HepG2 (cell line): ENCODE measurements at places on chromosomes 13 and 19. TPM values are rescaled to one million over a fixed set of nuclear protein-coding genes. Genes with fewer than 3 reads are reported as not detected.

DKKL1 gene
- total RNA-seq, result 0.31 TPM in 1 of 2 replicates, not detected in the other

OR7D2 gene
- not detected in 2 replicates for total RNA-seq

CCDC70 gene
- 0.13 TPM in 1 of 2 replicates, not detected in the other for total RNA-seq

KLF1 gene
- total RNA-seq, result not detected in 2 replicates

GRCh38 chr13:113898391-113898790, 34.5 kb upstream of the GAS6 start:
- H3K27me3 ChIP-seq, result peaks cover 2% of the 10 kb centered on the region; the same call in 1 of the 2 replicates
- H3K27ac ChIP-seq, result no peak overlapping the region
- no peak for DNase-seq
- H3K4me1 ChIP-seq, result no peaks in the 10 kb centered on the region
- no peaks in the 10 kb centered on the region for H3K36me3 ChIP-seq
- no peak overlapping the region for H3K4me3 ChIP-seq

DNA sequence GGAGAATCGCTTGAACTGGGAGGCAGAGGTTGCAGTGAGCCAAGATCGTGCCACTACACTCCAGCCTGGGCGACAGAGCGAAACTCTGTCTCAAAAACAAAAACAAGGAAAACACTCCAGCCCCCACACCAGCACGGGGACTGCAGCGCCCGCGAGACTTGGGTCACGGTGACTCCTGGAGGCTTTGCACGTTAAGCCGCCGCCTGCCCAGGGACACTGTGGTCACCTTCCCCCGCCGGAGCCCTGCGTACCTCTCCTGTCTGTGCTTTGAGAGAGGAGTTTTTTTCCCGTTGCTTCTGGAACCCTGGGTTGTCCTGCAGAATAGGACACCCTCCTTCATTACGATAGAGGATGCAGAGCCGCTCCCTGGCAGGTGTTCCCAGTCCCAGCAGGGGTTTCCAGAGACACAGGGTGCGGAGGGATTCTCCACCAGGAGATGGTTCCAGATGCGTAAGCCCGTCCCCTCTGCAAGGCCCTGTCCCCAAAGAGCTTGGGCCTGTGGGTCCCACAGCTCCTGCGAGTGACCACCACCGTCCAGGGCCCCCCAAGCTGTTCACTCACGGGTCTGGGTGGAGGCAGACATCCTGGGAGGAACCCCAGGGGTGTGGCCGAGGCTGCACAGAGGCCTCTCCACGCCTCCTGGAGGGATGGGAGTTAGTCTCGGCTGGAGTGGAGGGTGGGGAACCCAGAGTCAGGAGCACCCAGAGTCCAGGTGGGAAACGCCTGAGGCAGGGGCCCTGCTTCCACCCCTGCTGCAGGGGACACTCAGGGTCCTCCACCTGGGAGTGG, 42.8 kb upstream of the NDUFS7 start:
- no peaks in the 10 kb centered on the region for H3K36me3 ChIP-seq
- H3K4me1 ChIP-seq, result no peaks in the 10 kb centered on the region
- DNase-seq, result no peak
- no peak overlapping the region for H3K27ac ChIP-seq

DNA sequence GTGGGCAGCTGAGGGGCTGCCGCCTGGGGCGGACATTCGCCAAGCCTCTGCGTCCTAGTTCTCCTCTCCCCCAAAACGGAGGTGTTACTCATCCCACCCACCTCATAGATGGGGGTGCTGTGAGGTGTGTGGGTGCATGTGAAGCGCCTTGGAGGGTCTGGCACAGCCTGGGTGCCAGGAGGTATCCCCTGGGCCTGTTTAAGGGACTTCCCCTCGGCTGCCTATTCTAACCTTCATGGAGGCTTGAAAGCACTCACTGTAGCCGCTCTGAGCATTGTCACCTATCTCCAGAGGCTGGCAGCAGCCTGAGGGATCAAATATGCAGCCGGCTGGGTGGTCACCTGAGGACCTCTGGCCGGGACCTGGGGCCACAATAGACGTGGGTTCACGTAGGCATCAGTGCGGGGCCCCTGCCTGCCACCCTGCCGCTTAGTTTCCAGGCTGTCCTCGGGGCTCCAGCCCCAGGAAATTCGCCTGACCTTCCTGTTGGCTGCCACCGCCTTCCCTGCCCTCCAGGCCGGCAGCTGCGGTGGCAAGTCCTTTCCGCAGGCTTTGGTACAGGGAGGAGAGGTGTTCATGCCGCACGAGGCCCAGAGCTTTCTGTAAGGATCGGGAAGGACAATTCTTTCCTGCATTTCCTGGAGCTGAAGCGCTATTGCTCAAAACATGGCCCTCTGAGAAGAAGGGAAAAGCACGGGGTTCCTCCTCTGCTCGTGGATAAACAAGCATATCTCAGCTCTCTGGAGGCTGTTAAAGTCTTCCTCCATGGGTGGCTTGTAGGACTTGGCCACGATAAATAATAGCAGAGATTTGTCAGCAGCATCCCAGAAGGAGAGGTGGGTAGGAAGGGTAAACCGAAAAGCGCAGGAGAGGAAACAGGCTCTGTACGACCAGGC, 4.6 kb downstream of the COL4A2 start:
- peaks cover 6% of the 10 kb centered on the region for H3K27me3 ChIP-seq
- H3K27ac ChIP-seq, result no peak overlapping the region
- H3K36me3 ChIP-seq, result no peaks in the 10 kb centered on the region
- no peak overlapping the region for H3K4me3 ChIP-seq
- no peak for DNase-seq

GRCh38 chr19:7641290-7642276, 4.7 kb downstream of the STXBP2 start:
- H3K27me3 ChIP-seq, result no peaks in the 10 kb centered on the region; the same call in 2 of the 3 replicates
- H3K36me3 ChIP-seq, result no peaks in the 10 kb centered on the region; the same call in 2 of the 3 replicates
- peaks cover 10% of the 10 kb centered on the region for H3K4me1 ChIP-seq
- no peak overlapping the region for H3K27ac ChIP-seq

DNA sequence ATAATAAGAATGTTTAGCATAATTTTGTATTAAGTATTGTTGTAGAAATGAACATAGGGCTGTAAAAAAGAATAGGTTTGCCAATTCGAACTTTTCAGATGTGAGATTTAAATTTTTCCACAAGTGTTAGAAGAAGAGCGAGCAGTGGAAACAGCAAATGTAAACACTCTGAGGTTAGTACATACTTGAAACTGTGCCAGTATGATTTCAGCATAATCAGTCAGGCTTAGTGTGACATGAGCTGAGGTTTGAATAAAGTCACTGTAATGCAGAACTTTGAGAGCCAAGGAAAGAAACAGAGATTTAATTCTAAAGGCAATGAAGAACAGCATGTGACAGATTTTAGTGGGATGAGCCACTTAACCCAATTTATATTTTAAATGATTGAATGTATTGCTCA, 2166.4 kb downstream of the PCDH9 start:
- no peaks in the 10 kb centered on the region for H3K27me3 ChIP-seq
- H3K27ac ChIP-seq, result no peak overlapping the region
- no peak for DNase-seq
- H3K4me1 ChIP-seq, result no peaks in the 10 kb centered on the region
- no peak overlapping the region for H3K4me3 ChIP-seq
- no peaks in the 10 kb centered on the region for H3K36me3 ChIP-seq

DNA sequence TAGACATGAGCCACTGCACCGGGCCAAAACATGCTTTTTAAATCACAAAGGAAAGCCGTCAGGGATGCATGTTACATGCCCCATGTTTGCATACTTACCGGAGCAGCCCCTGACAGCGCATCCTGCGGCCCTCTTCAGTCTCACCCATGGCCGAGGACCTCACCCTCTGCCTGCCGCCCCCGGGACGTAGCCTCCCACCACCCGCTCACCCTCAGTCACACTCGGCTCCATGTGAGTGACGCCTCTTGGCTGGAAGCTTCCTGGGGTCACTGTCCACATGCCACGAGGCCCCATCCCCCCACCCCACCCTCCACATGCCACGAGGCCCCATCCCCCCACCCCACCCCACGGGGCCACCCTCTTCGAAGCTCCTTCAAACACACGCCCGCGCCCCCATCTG, 46.1 kb upstream of the SPACA7 start:
- no peaks in the 10 kb centered on the region for H3K4me1 ChIP-seq
- DNase-seq, result no peak
- H3K27me3 ChIP-seq, result peaks cover 66% of the 10 kb centered on the region; the same call in 2 of the 3 replicates
- H3K36me3 ChIP-seq, result no peaks in the 10 kb centered on the region

DNA sequence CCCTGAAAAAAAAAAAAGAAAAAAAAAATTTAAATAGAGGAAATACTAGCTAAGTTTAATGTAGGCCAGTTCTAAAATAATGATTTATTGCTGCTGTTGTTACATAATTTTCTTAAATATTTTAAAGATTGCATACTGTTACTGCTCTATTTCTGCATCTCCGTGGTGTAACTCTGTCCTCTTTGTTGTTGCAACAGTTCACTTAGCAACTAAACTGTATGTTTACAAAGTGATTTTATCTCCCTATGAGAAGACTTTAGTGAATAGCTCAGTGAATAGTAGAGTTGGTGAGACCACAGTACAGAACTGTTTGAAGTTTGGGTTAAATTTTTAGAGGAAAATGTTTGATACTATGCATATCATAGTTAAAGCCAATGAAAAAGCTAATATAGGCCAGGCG, 19.4 kb downstream of the BRCA2 start:
- DNase-seq, result peak; percentile 7
- H3K27me3 ChIP-seq, result no peaks in the 10 kb centered on the region
- no peak overlapping the region for H3K4me3 ChIP-seq
- H3K27ac ChIP-seq, result peak overlapping the region; percentile 17
- 0 out of 2 replicates have a peak, but pooled peaks cover 5% of the 10 kb centered on the region for H3K4me1 ChIP-seq
- H3K36me3 ChIP-seq, result peaks cover 6% of the 10 kb centered on the region

GRCh38 chr13:41461527-41462139, 4.3 kb downstream of the RGCC start:
- H3K4me3 ChIP-seq, result no peak overlapping the region
- no peaks in the 10 kb centered on the region for H3K36me3 ChIP-seq
- no peak for DNase-seq
- H3K4me1 ChIP-seq, result peaks cover 6% of the 10 kb centered on the region
- no peak overlapping the region for H3K27ac ChIP-seq

GRCh38 chr13:106534639-106535551, 567 bp downstream of the EFNB2 start:
- H3K4me3 ChIP-seq, result peak overlapping the region; percentile 40
- H3K27me3 ChIP-seq, result peaks cover 2% of the 10 kb centered on the region; the same call in 1 of the 2 replicates
- no peak overlapping the region for H3K27ac ChIP-seq
- no peaks in the 10 kb centered on the region for H3K36me3 ChIP-seq

DNA sequence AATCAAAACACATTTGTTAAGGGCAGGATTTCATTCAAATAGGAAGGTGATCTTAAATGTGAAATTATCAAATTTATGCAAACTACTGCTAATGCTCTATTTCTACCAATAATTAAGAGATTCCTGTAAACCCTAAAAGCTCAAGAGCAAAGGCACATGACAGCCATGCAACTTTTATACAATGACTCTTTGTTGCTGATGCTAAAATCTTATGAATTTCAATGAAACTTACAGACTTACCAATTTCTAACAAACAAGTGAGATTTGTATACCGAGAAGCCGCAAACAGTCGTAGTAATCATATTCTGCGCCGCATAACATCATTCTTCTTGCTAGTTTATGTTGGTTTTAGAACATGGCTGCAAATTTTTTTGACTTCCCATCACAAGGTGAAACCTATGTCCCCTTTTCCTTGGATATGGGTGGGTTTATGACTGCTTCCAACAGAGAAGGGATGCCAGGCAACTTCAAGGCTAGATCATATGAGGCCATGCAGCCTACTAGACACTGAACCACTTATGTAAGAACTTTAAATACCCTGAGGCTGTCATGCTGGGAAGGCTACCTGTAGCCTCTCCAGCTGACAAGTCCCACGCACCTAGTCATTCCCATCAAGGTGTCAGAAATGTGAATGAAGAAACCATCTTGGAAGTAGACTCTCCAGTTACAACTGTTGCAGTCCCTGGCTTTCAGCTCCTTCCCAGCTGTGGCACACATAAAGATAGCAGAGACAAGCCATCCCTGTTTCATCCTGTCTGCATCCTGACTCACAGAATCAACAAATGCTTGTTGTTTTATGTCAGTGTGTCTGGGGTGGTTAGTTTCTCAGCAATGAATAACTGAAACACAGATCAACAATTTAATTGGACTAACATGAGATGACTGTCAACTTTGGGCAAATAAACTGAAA, 42.0 kb downstream of the LNX2 start:
- H3K27me3 ChIP-seq, result no peaks in the 10 kb centered on the region
- H3K4me1 ChIP-seq, result peaks cover 20% of the 10 kb centered on the region
- peaks cover 7% of the 10 kb centered on the region; the same call in 2 of the 3 replicates for H3K36me3 ChIP-seq
- H3K27ac ChIP-seq, result no peak overlapping the region

GRCh38 chr13:35818633-35819067, 312.5 kb downstream of the DCLK1 start:
- DNase-seq, result peak; percentile 7
- H3K27me3 ChIP-seq, result 0 out of 3 replicates have a peak, but pooled peaks cover 4% of the 10 kb centered on the region
- no peak overlapping the region for H3K4me3 ChIP-seq
- no peaks in the 10 kb centered on the region for H3K4me1 ChIP-seq

DNA sequence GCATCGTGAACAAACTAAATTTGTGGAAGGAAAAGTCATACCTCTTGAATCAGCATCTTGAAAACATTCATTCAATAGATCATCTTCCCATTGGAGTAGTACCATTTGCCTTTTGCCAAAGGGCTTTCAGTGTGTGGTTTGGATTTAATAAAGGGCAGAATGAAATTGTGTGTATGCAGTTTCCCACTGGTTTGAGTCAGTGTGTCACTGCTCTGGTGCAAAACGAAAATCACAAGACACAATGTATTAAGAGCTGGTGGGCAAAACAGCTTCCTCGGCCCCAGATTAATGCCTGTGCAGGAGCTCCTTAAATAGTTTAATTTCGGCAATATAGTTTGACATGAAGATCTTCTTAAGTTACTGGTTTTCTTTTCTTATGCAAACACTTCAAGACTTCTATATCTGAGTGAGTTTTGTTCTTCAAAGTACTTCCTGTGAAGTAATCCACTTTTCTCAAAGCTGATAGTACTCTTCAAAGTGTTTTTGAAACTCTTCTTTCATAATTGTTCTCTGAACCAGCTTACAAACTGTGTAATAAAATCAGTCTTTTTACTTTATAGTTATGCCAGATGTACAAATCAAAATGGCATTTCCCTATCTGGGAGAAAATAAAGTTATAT, 32.1 kb downstream of the RASL11A start:
- H3K36me3 ChIP-seq, result no peaks in the 10 kb centered on the region
- no peak overlapping the region for H3K4me3 ChIP-seq
- no peaks in the 10 kb centered on the region for H3K4me1 ChIP-seq
- H3K27ac ChIP-seq, result no peak overlapping the region
- no peak for DNase-seq

DNA sequence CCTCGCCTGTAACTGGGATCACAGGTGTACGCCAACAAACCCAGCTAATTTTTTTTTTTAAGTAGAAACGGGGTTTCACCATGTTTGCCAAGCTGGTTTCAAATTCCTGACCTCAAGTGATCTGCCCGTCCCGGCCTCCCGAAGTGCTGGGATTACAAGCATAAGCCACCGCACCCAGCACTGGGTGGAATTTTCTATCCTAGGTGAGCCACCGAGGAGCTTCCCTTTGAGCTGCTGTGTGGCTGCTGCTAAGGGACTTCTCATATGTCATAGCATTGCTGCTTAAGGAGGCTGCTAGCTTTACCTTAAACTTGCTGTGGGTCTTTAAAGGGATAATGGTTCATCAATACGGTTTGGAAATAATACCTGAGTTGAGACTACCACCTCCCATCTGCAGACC, 2.9 kb upstream of the AMER2 start:
- H3K27me3 ChIP-seq, result peaks cover 5% of the 10 kb centered on the region; the same call in 2 of the 3 replicates
- H3K4me3 ChIP-seq, result no peak overlapping the region
- no peak overlapping the region for H3K27ac ChIP-seq
- no peak for DNase-seq
